ENCODE measurements at places on chromosomes 5 and 9.

- DNase-seq, result no peak
Measured at GRCh38 chr5:31965227-31965626, 208.9 kb downstream of the GOLPH3 start.

DNA sequence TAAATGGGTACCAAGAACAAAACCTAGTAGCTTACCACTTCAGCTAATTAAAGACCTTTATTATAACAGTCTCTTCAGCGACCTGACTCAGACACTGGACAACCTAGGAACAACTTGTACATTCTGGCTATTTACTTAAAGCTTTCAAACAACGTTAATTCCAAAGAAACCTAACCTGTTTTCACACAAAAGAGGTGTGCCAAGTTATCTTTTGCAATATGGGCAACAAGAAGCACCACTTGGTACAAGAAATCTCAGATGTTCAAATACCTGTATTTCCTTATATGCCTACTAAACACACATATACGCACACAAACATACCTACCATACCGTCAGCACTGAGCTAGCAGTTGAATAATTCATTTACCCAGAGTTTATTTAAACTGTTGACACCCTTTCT lies 23.0 kb downstream of the RNF145 start:
- no peak for DNase-seq

DNA sequence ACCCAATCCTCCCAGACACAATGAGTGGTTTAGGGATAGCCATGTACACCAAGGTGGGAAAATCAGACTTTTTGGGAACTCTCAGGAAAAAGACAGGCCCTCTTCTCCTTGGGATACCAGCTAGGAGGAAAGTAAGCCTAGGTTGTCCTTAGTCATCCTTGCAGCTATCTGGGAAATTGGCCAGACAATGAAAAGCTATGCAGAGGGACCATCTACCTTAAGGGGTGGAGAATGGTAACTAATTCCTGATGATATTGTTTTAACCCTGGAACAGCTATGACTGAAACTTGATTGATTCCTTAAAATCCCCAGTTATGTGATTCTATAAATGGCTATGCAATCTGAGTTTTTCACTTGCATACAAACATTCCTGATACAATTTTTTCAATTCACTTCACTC lies 88.9 kb upstream of the BNC2 start:
- DNase-seq, result no peak

DNA sequence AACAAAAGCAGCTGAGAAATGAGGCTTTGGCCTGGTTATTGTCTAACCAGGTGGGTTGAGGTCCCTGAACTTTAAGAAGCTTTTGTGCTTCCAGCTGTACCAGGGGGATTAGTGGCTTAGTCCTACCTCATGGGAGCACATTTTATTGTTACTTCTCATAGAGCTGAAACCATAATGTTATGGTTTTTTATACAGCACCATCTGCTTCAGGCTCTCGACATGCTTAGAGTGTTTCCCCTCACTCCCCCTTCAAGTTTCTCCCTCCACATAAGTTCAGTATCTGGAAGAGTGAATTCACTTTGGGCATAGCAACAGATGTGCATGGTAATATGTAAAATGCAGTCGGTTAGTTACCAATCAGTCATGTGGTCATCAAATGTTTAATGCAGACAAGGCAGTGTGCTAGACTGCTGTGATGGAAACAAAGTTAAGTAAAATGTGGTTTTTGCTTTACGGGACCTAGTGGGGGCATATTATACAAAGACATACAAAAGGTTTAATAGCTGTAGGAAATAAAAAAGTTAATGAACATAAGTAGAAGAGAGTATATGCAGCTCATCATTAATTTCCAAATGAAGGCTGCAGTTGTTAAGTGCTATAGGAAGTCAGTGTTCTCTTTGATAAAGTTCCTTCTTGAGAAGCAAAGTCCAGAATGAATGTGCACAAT lies 95.9 kb upstream of the SPRY4 start:
- no peak for DNase-seq

- DNase-seq, result no peak
Measured at GRCh38 chr5:149863830-149864229, 80.8 kb downstream of the PDE6A start.

- DNase-seq, result no peak
Measured at GRCh38 chr5:14272548-14273205, 129.5 kb downstream of the TRIO start.

DNA sequence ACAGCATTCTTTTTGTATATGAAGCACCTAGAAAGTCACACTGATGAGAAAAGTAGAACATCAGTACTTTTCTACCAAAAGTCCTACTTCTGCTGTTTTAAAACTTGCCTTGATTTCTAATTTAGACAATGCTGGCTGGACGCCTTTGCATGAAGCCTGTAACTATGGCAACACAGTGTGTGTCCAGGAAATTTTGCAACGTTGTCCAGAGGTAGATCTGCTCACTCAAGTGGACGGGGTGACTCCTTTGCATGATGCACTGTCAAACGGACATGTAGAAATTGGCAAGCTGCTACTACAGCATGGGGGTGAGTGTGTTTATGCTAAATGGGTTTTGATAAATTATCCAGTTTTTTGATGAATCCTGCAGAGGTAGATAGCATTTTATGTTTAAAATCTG lies 73.5 kb downstream of the SLF1 start:
- DNase-seq, result peak; percentile 47

DNA sequence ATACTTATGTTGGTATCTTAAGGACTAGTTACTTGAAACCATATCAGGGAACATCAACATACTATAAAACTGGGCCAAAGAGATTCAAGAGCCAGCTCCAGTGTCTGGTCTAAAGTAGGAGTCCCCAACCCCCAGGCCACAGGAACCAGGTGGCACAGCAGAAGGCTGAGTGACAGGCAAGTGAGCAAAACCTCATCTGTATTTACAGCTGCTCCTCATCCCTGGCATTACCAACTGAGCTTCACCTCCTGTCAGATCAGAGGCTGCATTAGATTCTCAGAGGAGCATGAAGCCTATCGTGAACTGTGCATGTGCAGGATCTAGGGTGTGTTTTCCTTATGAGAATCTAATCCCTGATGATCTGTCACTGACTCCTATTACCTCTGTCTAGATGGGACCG lies 581.6 kb upstream of the CDH9 start:
- no peak for DNase-seq

- DNase-seq, result no peak
Measured at GRCh38 chr9:126111556-126111955, 215.1 kb upstream of the MVB12B start.

DNA sequence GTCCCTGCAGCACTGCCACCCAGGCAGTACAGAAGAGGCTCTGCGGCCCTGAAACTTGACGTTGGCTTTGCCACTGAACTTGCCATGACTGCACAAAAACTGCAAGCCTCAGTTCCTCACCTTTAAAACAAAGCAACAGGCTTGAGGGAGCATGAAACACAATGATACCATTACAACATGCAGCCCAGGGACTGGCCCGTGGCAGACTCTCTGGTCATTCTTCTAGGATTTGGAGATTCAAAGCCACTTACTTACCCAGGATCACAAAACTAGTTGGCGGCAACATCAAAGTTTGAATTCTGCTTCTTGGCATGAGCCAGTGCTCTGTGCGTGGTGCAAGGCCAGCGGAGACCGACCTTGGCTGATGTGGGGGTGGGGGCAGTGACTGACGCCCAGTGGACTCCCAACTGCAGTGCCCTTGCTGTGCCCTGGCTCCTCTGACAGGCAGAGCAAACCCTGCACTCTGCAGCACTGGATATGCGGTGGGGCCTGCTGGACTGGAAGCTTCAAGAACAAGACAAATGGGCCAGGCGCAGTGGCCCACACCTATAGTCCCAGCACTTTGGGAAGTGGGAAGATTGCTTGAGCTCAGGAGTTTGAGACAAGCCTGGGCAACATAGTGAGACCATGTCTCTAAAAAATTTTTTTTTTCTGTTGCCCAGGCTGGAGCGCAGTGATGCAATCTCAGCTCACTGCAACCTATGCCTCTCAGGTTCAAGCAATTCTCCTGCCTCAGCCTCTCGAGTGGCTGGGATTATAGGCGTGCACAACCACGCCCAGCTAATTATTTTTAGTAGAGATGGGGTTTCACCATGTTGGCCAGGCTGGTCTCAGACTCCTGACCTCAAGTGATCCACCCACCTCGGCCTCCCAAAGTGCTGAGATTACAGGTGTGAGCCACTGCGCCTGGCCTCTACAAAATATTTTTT lies 18.9 kb downstream of the SQSTM1 start:
- DNase-seq, result no peak

DNA sequence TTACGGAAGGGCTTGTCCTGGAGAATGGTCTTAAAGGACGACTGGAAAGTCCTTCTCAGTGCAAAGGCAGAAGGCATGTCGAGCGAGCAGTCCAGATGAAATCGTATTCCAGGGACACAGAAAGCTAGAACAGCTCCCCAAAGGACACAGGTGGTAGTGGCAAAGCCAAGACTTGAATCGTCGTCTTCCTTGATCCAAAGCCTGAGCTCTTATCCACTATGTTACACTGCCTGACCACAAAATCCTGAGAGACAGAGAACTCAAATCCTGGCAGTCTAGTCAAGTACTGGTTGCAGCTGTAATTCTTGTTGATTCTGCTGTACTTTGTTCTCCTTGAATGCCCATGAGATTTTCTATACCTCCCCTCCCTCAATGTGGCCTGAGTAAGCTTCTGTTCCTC lies 198.7 kb downstream of the TARS1 start:
- DNase-seq, result no peak

GRCh38 chr9:3385871-3386270 lies 139.9 kb downstream of the RFX3 start:
- no peak for DNase-seq

DNA sequence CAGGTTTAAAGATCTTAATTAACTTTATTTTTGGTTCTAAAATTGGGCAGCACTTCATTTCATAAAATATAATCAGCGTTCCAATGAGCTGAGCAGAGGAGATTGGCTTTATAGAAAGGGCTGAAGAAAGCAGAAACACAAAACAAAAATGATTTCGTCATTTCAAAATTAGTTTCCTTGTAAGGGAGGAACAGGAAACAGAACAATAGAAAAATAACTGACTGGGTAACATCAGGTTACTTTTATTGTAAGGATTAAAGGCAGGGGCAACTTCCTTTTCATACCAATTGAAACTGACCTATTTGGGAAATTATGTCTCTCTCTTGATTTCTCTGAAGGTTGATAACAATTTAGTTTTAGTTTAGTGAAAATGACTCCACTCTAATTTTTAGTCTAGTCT lies 157.1 kb downstream of the ATP10B start:
- no peak for DNase-seq

DNA sequence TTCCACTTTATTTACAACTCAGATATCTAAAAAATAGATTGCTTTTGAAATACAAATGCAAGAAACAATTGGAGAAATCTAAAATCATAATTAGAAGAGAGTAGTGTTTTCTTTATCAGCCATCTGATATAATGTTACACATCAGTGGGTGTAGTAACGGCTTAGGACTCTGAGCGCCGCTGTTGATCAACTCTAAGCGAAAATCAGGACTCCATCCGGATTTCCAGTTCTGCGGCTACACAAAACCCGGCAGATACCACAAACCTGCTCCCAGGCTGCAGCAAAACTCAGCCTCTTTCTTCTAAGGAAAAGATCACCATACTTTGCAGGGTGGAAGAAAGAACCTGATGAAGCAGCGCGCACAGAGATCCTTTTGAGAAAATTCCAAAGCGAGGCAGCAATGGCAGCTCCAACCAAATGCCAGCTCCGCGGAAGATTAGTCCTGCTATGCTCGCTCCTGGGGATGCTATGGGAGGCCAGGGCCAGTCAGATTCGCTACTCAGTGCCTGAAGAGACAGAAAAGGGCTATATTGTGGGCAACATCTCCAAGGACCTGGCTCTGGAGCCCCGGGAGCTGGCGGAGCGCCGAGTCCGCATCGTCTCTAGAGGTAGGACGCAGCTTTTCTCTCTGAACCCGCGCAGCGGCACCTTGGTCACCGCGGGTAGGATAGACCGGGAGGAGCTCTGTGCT lies at the start of gene PCDHGA9:
PCDHGA9 (plus strand) TSS at position 226 of the 691 bp plus-strand sequence; CDS start at position 401, 175 bp downstream.
- peak; percentile 76 for DNase-seq

- no peak for DNase-seq
Measured at GRCh38 chr5:38164776-38165399, 93.5 kb upstream of the EGFLAM start.

- DNase-seq, result peak; percentile 61
Measured at GRCh38 chr5:33032271-33033070, 321.4 kb downstream of the NPR3 start.

DNA sequence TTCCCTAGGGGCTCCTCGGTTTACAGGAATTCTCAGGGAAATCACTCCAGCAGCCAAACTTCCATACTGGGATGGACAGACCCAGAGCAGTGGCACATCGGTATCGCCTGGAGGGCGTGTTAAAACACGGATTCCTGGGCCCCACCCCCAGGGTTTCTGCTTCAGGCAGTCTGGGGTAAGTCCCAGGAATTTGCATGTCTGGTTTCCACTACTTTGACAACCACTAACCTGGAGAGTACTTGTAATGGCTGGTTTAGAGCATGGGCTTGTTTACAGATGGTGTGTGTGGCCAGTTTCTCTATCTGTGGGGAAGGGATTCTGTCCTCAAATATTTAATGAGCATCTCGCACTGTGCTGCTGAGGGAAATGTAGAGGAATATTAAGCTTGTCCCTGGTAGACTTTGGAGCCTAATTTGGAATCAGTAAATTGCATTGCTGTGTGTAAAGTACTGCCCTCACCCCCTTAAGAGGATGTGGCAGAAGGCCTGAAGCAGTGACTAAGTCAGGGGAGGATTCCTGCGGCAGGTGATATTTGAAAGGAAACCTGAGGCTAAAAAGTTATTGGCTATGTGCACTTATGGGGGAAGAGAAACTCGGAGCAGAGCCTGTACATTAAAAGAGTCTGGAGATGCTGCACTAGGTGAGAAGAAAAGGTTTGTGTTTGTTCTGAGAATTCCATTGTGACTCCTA lies 18.6 kb upstream of the TJP2 start:
- DNase-seq, result no peak

GRCh38 chr5:8098081-8098480 lies 229.1 kb downstream of the MTRR start:
- DNase-seq, result no peak

DNA sequence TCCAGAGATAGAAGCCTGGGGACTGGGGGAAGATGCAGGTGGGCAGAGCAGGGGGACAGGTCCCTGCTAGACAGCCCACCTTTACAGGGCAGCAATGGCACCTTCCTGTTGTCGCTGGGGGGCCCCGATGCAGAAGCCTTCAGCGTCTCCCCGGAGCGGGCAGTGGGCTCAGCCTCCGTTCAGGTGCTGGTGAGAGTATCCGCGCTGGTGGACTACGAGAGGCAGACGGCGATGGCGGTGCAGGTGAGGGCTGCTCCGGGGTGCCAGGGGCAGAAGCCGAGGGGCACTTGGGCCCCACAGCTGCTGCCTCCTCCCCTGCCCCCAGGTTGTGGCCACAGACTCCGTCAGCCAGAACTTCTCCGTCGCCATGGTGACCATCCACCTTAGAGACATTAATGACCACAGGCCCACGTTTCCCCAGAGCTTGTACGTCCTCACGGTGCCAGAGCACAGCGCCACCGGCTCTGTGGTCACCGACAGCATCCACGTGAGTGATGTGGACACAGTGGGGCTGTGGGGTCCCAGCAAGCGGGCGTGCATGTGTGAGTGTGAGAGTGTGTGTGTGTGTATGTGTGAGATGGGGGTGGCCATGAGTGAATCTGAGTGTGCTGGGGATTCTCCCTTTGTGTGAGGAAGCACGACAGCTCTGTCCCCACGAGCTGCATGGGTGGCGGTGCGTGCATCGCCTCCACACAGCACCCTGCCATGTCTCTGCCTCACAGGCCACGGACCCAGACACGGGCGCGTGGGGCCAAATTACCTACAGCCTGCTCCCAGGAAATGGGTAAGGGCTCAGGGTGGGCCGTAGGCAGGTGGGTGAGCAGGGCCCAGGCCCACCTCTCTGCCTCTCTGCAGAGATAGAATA lies 28.4 kb downstream of the CDHR2 start:
- no peak for DNase-seq

GRCh38 chr5:111163000-111163399 lies 61.2 kb upstream of the CAMK4 start:
- no peak for DNase-seq
